H4 (cell line): ENCODE measurements at places on chromosomes 12 and 14. TPM values are rescaled to one million over a fixed set of nuclear protein-coding genes. Genes with fewer than 3 reads are reported as not detected.

The HRK gene
- 0.12 TPM in 1 of 2 replicates, not detected in the other for total RNA-seq

The ARID4A gene
- total RNA-seq = 2.3 and 3.9 TPM in 2 replicates

The DYNC1H1 gene
- 112 and 113 TPM in 2 replicates for total RNA-seq

The GZMB gene
- total RNA-seq = not detected in 2 replicates

The B4GALNT3 gene
- total RNA-seq = 3.0 and 3.3 TPM in 2 replicates

The TAS2R42 gene
- total RNA-seq = not detected in 2 replicates

The VRK1 gene
- total RNA-seq = 49.9 and 83.5 TPM in 2 replicates

The HIP1R gene
- 22.0 and 25.6 TPM in 2 replicates for total RNA-seq

The CPM gene
- total RNA-seq = 0.45 and 1.7 TPM in 2 replicates

The LRIG3 gene
- 36.0 and 42.1 TPM in 2 replicates for total RNA-seq

The TDRD9 gene
- not detected in 2 replicates for total RNA-seq

The FOXM1 gene
- 45.8 and 61.9 TPM in 2 replicates for total RNA-seq

The CPSF2 gene
- total RNA-seq = 94.5 and 97.7 TPM in 2 replicates

The DNAH10 gene
- total RNA-seq = 0.02 and 0.17 TPM in 2 replicates

The DLGAP5 gene
- total RNA-seq = 60.1 and 74.7 TPM in 2 replicates

The MLF2 gene
- total RNA-seq = 314 and 332 TPM in 2 replicates
